ENCODE measurements at places on chromosomes 12 and 14.

DNA sequence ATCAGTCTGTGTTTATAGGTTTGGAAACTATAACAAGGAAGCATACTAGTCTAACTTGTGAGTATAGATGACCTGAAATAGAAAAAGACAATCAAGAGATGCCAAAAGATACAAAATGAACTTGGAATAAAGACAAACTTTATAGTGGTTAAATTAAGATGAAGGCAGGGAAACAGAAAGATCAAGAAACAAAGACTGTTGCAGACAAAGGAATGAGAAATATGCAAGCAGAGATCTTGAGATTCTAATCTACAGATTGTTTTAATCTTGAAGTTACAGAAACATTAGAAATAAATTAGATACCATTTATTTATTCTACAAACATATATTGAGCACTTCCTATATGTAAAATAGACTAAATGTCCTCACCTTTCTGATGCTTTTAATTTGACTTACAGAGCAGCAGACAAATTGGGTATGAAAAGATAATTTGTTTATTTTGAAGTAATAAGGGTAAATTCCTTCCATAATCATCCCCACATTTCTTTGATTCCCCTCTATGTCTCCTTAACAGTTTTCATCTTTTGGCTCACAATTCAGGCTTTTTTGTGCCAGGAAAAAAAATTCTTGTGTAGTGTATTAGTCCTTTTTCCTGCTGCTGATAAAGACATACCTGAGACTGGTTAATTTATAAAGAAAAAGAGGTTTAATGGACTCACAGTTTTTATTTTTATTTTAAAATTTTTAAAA lies 134.4 kb downstream of the KITLG start:
- no peak for DNase-seq

DNA sequence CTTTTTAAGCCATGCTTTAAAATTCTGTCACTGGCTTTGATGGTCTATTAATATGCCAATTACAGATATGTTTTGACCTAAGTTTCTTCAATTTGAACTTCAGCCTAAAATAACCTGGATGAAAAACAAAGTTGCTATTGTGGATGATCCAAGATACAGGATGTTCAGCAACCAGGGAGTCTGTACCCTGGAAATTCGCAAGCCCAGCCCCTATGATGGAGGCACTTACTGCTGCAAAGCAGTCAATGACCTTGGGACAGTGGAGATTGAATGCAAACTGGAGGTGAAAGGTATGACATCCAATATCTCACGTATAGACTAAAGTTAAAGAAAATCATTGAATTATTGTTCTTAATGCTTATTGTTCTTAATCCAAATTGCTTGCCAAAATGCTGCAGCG lies 17.2 kb upstream of the CHPT1 start:
- no peak for DNase-seq

DNA sequence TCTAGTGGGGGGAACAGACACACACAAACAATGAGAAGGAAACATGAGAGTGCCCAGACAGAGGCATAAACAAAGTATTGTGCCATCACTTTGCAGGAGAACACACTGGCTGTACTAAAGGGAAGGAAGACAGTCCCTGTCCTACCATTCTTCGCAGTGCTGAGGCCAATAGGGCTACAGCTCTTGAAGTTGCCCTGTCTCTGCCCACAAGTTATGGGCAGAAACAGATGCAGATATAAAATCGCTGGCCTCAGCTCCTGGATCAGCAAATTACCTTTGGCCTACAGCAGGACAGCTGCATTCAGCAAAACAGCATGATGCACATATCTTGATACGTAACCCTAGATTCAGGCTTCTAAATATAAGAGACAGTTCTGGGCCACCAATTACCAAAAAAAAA lies 23.0 kb upstream of the PRKAB1 start:
- DNase-seq, result no peak

- DNase-seq, result no peak
These were observed 393 bp downstream of the ORMDL2 start for GRCh38 chr12:55818140-55818728.
